HT1080 (cell line): ENCODE measurements at places on chromosomes 4 and X.

DNA sequence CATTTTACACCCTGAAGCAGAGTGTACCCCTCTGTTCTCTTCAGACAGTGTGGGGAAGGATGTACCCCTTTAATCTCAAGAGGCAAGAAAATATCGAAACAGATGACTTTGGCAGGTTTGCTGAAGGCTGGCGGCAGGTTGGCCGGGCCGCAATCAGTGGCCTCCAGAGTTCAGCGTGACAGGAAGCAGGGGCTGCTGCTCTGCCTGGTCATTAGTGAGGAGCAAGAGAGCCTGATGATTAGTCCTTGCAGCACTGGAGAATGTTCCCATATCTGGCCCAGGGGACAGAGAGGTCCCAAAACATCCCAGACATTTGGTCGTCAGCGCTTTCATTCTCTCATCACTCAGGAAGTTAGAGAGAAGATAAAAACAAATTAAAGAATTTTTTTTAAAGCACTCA lies 352.8 kb downstream of the SPRY1 start:
- no peak for DNase-seq

- no peak for DNase-seq
Measured at GRCh38 chr4:185991770-185992169, 77.2 kb upstream of the TLR3 start.

DNA sequence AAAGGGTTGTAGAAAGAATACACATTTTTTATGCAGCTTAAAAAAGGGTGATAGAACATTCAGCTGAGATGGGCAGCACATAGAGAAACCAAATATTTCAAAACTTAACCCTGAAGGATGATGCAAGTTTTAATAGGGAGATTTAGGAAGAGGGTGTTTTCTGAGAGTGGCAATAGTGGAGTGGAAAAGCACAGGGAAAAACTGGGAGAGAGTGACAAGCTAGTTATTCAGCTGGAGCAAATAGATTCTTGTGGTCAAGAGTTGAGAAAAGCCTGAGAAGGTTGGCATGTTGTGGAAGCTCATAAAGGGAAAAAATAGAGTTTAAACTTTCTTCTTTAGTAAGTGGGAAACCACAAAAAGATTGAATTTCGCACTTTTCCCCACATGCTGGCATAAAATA lies 359.6 kb upstream of the PITX2 start:
- DNase-seq, result peak; percentile 1

GRCh38 chr4:177313263-177313662 lies 3.6 kb downstream of the NEIL3 start:
- DNase-seq, result no peak

GRCh38 chr4:40114206-40114605 lies 57.6 kb downstream of the N4BP2 start:
- DNase-seq, result no peak

GRCh38 chr4:164056426-164057142 lies 562.1 kb downstream of the TMA16 start:
- DNase-seq, result peak; percentile 6

DNA sequence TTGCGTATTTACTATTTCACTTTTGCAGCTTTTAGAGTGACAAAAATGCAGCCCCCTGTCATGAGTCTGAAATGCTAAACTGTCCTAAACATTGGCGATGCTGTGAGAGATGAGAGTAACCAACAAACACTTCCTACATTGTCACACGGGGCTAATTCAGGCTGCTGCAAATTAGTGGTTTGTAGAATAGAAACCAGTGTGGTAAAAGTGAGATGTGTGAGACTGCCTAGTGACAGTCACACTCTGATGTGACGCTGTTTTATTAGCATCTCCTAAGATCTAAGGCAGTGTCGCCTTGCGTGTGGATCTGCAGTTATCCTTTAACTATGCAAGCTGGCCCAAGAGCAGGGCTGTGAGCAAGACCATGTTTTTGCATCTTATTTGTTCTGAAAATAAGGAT lies 800.2 kb upstream of the TENM3 start:
- DNase-seq, result no peak

GRCh38 chrX:110036162-110037033 lies 33.5 kb downstream of the TMEM164 start:
- no peak for DNase-seq
